Left ventricle myocardium superior (tissue), 1 donor: ENCODE measurements at places on chromosomes 1 and 21. TPM values are rescaled to one million over a fixed set of nuclear protein-coding genes. Genes with fewer than 3 reads are reported as not detected.

ADAM30 gene
- total RNA-seq, result not detected

HSD3B2 gene
- not detected for total RNA-seq

DNA sequence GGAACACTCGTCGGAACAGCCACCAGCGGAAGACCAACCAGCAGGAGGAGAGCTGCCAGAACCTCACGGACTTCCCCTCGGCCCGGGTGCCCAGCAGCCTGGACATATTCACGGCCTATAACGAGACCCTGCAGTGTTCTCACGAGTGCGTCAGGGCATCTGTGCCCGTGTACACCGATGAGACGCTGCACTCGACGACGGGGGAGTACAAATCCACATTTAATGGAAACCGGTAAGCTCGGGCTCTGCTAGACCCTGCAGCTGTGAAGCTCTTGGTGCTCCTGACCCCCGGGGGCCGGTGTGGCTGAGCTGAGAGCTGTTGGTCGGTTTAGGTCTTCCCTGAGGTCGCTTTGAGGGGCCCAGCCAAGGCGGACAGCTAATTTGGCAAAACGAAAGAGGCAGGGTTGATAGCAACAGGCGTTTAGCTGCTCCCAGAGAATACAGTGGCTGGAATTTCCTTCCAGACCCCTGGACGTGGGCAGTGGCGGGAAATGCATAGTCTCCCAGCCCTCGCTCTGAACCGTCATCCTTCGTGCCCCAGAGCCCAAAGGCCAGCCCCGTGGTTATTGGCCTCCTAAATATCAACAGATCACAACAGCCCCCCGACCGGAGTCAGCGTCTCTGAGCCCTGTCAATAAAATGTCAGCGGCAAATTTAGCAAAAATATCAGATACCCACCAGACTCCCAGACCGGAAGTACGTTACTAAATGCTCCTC is 118.0 kb downstream of the AJAP1 start:
- DNase-seq, result no peak

DNA sequence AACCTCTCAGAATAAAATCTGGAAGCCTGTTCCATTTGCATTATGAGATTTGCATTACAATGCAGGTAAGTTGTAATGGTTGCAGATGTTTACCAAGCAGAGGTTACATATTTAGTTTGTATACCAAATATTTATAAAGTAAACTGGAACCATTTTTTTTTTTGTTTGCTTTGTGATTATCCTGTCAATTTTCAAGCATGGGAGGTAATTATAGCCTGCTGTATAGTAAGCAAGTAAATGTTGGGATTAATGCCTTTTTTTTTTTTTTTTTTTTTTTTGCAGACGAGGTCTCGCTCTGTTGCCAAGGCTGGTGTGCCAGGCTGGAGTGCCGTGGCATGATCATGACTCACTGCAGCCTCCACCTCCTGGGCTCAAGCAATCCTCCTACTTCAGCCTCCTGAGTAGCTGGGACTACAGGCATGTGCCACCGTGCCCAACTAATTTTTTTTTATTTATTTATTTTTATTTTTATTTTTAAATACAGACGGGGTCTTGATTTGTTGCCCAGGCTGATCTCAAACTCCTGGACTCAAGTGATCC is 21.0 kb downstream of the NFYC start:
- no peak for DNase-seq

GRCh38 chr1:204348722-204349121 is 11.0 kb downstream of the PLEKHA6 start:
- peak; percentile 86 for DNase-seq

DNA sequence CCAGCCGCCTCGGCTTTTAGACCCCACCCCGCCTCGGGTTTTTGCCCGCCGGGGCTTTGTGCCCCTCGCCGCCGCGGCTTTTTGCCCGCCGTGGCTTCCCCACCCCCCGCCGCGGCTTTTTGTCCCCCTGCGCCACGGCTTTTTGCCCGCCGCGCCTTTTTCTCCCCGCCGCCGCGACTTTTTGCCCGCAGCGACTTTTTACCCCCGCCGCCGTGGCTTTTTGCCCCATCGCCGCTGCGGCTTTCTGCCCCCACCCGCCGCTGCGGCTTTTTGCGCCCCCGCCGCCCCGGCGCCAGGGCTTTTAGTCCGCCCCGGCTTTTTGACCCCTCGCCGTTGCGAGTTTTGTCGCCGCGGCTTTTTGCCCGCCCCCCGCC is 474.4 kb downstream of the FAM72C start:
- peak; percentile 20 for DNase-seq

DNA sequence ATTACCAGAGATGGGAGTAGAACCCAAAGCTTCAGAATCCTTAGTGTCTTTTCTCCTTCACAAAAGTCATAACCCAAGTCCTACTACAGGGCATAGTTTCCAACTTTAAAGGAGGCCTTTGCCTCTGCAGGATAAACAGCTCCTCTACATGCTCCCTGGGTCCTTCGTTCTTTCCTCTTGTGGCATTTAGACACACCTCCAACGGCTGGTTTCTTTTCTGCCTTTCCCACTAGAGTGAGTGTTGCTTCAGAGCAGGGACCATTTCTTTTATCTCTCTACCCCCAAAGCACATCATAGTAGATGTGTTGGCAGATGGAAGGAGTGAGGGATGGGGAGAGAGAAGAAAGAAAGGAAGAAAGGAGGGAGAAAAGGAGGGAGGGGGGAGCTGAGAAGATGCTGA is 144.7 kb upstream of the SPATA6 start:
- no peak for DNase-seq

DNA sequence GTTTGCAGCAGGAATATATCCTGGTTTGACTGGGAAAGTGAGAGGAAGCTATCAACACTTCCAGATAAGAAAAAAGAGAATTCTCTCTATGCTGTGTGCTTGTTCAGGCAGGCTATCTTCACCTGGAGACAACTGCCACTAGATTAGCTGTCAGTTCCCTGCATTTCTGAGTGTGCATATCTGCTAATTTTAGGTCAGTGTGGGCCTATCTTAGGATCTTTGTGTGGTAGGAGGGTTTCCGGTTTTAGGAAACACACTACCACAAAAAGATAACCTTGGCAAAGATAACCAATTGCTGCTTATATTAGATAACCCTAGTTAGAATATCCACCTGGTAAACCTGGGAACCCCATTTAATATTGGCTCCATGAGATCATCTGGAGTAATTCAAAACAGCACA is 22.5 kb upstream of the GBP5 start:
- no peak for DNase-seq

GRCh38 chr1:26853156-26853555 is 9.8 kb upstream of the SFN start:
- DNase-seq, result peak; percentile 85

DNA sequence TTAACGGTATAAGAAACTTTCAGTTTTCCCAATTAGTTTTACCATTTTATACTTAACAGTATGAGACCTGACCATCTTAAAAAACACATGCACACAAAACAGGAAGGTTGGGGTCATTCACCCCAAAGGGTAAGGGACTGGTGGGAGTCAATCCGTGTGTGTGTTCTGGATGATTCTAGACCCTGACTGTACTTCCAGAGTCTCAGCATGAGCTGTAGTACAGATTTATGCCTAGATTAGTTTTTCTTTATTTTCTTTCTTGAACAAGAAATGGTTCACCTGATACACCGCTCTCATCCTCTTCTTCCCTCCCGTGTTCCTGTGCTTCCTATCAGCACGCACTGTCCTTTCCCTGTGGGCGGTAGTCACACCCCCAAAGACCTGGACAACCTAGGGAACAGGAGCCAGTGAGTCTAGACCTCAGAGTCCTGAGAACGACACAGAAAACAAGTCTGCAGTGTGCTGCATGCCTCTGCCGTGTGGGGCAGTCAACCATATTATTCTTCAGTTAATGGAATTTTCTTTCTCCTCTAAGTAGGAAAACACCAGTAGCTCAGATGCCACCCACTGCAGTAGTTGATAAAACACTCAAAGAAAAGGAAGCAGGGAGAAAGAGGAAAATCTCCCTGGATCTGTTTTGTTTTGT is 38.9 kb upstream of the MRPS6 start:
- DNase-seq, result no peak

GRCh38 chr1:62941780-62942179 is 157.8 kb downstream of the ATG4C start:
- DNase-seq, result no peak

DNA sequence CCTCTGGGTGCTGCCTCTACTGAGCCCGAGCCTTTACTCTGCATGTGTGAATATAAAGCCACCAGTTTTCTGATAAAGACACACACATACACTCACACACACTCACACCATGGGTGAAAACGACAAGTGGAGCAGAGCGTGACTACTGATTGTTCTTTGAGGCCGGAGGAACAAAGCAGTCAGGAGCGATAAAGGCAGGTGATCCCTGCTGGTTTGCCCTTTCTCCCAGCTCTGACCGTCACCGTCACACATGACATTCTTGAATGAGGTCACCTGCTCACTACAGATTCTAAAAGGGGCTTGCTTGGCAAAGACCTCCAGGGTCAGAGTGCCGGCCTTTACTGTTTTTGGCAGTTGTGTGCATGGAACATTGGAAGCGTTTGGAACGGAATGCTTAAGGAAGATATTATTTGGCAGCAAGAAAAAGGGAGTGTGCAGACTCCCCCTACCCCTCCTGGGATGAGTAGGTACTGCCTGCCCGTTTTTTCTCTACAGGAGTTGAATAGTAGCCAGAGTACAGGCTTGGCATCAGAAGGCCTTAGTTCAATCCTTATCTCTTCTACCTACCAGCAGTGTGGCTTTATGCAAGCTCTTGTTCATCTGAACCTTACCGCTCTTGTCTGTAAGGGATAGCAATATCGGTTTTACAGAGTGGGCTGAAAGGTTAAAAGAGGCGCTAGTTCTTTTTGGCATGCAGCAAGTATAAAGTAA is 79.7 kb downstream of the PBX1 start:
- DNase-seq, result peak; percentile 35

GRCh38 chr1:232990176-232991128 is 40.0 kb downstream of the NTPCR start:
- no peak for DNase-seq

DNA sequence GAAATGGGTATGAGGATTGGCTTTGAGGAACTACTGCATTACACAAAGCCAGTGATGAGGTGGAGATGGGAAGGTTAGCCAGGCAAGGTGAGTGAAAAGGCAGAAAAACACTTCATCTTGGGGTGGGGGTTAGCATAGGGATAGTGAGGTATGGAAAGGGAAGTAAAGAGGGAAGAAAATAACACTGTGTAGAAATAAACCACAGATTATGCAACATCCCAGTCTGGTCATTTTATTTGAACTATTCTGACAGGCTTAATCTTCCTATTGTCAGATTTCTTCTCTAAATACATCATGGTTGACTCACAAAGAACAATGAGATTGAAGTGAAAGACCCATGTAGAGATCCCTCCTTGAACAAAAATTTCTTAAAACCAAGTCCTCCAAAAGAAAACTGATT is 640.2 kb downstream of the PTPRC start:
- no peak for DNase-seq

GRCh38 chr21:31931644-31932469 is 59.0 kb downstream of the HUNK start:
- DNase-seq, result no peak

DNA sequence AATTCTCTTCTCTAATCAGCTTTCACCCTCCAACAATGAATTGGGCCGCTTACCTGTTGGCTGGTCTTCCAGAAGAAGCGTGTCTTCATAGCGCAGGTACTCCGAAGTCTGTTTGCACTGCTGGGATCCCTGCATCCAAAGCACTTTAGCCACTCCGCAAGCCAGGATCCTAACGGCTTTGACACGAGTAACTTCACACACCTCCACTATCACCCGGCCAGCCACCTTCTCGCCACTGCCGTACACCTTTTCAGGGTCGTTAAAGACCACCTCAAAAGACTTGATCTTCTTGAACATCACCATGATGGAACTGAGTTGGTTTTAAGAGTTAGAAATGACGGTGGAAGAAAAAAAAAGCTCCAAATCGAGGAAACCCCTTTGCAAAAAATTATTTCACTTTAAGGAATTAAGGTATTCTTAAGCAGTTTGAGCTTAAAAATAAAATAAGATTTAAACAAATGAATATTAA is 381 bp downstream of the TXNIP start:
- no peak for DNase-seq
